ENCODE measurements at places on chromosomes 3 and 15.

DNA sequence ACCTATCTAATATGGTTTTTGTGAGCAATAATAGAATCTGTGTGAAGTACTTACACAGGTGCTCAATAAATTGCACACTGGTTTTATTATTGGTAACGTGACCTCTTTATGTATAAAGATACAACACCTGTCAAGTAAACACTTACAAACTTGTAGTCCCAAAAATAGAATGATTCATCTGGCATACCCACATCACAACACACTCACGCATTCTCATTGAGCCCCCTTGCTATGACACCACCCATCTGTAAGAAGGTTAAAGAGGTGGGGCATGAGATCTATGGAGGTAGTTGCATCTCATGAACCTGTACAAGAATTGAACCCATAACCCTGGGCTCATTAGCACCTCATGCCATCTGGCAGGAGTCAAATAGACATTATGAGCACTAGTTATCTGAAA is 134.9 kb upstream of the THBS1 start:
- no peak for DNase-seq

DNA sequence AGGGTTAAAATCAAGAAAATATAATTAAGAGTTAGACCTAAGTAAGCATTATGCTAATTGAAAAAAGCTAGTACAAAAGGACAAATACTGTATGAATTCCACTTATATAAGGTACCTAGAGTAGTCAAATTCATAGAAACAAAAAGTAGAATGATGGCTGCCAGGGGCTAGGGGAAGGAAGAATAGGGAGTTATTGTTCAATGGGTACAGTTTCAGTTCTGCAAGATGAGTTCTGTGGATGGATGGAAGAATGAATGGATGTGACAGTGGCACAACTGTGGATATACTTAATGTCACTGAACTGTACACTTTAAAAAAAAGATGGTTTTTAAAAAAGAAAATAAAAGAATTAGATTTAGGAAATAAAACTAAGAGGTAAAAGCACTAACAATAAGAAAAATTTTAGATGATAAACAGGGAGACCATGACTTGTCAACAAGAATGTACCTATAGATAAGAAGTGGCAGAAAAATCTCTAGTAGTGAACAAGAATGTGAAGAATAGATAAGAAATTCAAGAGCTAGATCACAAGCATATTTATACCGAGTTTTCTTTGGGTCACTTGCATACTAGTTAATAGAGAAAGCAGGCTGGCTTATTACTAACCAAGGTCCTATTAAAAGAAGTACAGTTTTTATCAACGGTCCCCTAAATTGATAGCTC is 5.5 kb downstream of the IFT80 start:
- DNase-seq, result no peak

DNA sequence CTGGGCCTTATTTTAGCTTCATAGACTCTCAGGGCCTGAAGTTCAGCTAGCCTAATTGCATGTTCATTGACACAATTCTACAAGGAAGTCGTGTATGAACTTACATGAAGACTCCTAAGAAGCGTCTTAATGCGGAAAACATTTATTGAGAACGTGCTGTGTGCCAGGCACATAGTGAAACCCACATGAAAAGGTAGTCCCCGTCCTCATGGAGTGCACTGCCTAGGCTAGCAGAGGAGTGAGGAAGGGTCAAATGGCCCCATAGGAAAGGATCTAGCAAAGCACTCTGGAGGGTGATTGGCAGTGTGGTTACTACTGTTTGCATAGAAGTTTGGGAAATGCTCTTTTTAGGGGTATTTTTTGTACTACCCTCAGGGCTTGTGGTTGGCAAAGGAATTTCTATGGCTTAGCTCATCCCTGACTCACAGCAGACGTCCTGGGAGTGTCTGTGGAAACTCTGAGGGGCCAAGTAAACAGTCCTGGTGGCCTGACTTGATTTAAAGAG is 854 bp upstream of the NPTN start:
- DNase-seq, result no peak

DNA sequence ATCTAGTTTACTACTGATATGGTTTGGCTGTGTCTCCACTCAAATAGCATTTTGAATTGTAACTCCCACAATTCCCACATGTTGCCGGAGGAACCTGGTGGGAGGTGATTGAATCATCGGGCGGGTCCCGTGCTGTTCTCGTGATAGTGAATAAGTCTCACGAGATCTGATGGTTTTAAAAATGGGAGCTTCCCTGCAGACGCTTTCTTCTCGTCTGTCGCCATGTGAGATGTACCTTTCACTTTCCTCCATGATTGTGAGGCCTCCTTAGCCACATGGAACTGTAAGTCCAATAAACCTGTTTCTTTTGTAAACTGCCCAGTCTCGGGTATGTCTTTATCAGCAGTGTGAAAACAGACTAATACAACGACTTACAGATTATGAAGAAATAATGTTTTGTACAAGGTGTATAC is 35.6 kb upstream of the PYDC2 start:
- DNase-seq, result no peak

- no peak for DNase-seq
These were observed 95.0 kb downstream of the FNDC3B start for GRCh38 chr3:172134352-172134751.

DNA sequence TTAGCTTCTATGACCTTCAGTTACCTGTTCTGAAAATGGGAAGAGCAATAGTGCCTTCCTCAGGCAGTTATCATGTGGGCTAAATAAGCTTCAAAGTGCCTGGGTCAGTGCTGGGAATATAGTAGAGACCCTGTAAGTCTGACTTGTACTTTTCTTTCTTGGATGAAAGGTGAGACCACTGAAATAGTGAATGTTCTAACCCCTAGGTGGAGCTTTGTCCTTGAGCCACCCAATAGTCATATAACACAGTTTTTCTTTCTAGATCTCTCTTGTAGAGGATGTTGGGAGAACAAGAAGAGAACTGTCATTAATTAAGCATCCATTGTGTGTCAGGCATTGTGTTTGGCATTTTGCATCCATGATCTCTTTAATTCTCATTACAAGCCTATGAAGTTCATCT is 13.0 kb upstream of the BFSP2 start:
- DNase-seq, result no peak

DNA sequence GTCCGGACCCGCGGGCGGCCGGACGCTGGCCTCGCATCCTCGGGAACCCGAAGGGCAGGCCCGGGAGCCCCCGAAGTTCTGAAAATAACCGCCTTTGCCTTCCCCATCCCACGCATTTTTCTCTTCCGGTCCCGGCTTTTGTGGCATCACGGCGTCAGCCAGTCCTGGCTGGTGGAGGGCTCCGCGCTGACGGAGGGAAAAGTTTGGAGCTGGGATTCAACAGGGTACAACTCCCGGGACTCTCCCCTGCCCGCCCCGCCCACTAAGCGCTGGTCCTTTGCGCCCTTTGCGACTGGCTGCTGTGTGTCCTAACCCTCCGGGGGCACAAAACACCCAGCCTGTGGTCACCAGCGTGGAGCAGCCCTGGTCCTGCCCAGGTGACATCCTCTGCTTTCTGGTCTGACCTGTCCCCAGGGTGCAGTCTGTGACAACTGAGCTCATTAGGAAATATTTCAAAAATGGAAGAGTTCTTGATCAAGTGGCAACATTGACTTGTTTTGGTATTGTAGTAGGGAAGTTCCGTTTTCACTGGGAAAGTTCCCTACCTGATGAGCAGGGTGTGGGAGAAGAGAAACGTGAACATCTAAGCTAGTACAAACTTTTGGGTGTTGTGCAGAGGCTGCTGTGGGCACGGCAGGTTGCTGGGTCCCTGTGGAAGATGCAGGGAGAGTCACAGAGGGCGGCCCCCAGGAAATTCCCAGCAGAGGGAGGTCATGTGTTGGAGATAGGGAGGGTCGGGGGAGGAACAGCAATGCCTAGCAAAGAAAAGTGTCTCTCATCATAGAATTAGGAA is 775 bp downstream of the ARNT2 start:
- no peak for DNase-seq

- no peak for DNase-seq
These were observed 139.5 kb downstream of the LRIG1 start for GRCh38 chr3:66361356-66361755.

- no peak for DNase-seq
These were observed 14.4 kb upstream of the CLDN1 start for GRCh38 chr3:190336516-190337189.

DNA sequence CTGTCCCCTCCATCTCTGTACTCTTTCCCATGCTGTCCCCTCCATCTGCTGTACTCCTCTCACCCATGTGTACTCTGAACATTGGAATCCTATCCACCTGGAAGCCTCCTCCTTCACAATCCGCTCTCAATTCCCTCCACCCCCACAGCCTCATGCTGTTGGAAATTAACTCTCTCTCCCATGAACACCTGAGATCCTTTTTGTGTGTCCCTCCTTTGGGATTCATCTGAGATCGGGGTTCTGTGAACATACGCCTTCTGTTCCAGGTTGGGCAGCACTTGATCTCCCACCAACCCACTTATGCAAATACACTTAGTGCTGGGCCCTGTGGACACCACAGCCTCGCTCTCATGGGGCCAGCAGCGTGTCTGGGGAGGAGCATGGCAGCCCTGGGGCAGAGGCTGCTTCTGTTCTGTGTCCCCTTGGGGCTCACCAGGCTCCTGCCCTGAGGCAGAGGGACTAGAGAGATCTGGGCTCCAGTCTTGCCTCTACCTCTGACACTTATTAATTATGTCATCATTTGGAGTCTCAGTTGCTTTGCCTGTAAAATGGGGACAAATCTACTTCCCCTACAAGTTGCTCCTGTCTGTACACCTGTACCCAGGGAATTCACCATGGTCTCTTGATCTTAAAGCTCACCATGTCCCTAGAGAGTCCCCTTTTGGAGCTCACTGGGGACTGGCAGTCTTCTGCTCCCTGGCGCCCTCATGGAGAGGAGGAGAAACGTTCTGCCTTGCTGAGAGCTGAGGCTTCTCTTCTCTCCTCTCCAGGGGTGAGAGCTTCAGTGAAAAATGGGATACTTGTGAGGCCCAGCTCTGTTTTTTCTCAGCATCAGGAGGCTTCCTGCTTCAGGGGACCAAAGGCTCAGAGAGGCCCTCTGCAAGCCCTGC is 42.7 kb downstream of the ITGA11 start:
- no peak for DNase-seq

- DNase-seq, result no peak
These were observed 26.1 kb downstream of the EDEM1 start for GRCh38 chr3:5213574-5213966.

DNA sequence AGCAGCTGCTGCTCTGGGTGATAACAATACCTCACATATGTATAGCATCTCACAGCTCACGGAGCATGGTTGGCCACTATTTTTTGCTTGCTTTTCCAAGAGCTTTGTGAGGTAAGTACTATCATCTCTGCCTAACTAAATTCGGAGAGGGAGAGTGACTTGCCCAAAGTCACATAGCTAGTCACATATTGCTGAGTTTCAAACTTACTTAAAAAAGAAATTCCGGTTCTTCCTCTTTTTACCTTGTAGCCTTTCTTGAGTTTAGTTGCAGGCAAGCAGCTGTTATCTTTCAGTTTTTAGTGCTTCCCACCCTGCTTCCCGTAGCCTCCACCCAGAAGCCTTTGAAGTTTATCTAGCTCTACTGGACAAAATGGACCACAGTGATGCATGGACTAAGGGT is 309.2 kb downstream of the PDCD6IP start:
- DNase-seq, result no peak

DNA sequence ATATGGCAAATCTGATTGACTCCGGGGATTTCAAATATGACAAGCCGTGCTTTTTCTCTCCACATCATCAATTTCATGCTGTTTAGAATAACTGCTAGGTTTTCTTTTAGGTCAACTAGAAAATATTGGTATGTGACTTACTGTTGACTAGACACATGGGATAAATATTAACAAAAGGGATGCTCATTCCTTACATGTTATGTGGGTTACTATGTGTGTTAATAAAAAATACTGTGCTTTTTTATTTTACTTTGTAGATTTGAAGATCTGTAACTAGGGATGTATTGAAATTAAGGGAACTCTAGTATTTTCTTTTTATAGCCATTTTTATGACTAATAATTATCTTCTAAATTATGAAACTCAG is 264.6 kb upstream of the COL8A1 start:
- DNase-seq, result no peak

GRCh38 chr3:61358364-61358763 is 107.1 kb upstream of the FHIT start:
- DNase-seq, result no peak

DNA sequence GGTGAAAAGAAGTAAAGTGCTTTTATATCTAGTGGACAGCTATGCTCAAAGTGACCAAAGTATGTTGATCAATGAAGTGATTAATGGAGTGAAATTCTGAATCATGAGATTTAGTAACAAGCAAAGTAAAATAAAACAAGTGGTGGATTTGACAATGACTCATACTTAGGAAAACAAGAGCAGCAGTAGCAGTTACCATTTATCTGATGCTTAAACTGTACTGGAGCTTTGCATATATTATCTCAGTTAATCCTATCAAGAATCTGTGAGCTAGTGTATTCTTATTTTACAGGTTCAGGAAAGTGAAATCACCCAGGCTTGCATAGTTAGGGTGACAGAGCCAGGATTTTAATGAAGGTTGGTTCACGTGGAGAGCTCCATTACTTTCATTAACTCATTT is 50.6 kb upstream of the SPATA16 start:
- no peak for DNase-seq

GRCh38 chr15:100672959-100673358 is 70.6 kb downstream of the ASB7 start:
- no peak for DNase-seq

GRCh38 chr3:190385731-190386688 is 2.0 kb upstream of the CLDN16 start:
- no peak for DNase-seq

DNA sequence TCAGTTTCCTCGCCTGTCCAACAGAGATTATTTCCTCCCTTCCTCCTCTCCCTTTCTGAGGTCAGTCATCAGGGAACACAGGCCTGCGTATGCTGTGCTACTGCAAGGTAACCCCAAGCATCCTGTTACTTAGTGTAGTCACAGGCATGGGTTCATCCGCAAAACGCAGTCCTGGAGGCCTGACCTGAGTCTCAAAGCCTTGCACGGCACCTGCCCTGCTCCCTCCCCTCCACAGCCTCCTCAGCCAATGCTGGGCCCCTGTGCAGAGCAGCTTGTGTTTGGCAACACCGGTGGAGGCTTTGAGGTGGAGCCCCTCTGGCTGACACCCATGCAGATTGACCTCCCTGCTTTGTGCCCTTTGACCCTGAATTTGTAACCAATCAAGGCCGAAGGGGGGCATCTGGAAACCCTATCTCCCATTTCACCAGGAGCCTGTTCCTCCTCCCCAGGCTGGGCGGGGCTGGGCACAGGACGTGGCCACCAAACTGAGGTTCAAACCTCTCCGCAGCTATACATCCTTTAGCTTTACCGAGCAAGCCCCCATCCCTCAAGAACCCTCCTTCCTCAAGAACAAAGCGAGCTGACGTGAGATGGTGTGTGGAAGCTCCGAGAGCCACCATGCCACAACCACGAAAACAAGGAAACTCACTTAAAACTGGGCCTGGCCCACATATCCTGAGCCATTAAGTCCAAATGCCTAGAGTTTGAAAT is 21.5 kb downstream of the TKT start:
- no peak for DNase-seq

DNA sequence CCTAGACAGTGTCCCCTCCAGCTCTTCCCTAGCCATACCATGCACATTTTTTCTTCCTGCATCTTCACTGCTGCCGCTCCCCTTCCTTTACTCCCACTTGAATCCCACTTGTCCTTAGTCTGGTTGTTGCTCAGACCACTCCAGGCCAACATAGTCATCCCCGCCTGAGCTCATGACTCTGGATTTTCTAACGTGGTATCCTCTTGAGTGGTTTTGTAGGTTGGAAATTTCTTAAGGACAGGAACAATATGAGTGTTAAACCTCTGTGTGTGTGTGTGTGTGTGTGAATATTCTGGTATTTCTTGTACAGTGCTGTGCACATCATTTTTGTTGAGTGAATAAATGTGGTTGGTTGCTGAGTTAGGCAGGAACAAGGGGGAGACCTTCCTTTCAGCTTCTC is 3.1 kb downstream of the BAHD1 start:
- DNase-seq, result no peak
